ENCODE measurements at places on chromosomes 12 and 14.

- DNase-seq, result peak; percentile 41
Observed at GRCh38 chr12:84756961-84757360, 155.6 kb downstream of the SLC6A15 start.

- DNase-seq, result no peak
Observed at GRCh38 chr12:105467710-105468366, 137.3 kb downstream of the C12orf75 start.

DNA sequence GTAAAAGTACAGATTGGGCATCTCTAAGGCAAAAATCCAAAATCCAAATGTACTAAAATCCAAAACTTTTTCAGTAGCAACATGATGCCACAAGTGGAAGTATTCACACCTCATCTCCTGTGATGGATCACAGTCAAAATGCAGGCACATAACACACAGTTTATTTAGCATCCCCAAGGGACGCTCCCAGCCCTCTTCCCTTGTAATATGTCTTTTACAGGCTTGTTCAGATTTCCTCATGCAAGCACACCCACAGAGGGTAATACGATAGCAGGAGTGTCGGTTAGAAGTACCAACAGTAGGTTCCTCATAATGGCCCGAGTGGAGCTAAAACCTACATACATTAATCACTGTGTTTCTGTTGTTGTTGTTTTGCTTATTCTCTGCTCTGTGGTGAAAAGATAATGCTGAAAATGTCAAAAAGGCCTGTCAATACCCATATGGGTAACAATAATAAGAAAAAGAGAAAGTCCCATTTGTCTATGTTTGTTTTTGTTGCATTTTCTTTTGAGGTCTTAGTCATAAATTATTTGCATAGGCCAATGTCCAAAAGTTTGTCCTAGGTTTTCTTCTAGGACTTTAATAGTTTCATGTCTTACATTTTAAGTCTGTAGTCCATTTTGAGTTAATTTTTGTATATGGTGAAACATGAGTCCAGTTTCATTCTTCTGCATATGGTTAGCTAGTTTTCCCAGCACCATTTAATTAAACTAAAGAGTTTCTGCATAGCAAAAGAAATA, 133.1 kb downstream of the LRIG3 start:
- no peak for DNase-seq

GRCh38 chr12:106245767-106246166, 2.1 kb downstream of the CKAP4 start:
- peak; percentile 72 for DNase-seq

GRCh38 chr12:62767946-62768345, 167.0 kb downstream of the PPM1H start:
- no peak for DNase-seq

DNA sequence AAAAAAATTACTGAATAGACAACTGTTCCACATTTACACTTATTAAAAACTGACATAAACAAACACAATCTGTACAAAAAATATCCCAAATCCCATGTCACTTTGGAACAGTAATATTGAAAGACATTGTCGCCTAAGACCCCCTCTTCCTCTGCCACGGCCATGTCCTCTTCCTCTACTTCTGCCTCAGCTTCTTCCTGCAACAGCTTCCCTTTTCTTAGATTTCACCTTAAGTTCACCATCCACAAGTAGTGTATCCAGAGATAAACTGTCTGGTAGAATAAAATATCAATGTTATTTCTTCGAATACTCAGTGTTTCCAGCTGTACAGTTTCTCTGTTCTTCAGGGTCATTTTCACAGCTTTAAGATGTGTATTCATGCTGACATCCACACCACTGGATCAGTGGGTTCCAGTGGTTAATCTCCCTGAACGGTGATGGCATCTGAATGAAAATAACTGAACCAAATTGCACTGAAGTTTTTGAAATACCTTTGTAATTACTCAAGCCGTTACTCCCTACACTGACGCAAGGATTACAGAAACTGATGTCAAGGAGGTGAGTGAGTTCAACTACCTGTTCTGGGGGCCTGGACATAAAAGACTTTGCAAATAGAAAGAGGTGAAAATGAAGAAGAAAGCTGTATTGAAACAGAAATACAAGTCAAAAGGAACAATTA, 208.5 kb downstream of the C12orf50 start:
- DNase-seq, result peak; percentile 61

GRCh38 chr14:28703482-28703881, 63.1 kb upstream of the FOXG1 start:
- no peak for DNase-seq

DNA sequence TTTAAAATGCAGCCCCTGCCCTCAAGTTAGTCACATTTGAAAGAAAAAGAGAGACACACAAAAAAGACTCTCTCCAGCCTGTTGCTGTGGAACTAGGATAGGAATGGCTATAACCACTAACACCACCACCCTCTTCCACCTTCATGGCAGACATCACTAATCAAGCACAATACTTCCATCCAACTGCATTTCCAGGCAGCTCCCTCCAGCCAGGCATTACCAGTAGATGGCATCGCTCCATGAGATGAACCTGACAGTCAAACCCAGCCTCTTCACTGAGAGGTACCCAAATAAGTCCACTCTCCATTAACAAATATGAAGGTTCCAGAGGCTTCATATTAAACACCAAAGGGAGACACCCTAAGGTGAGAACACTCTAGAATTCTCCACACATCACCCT, 24.4 kb downstream of the SLC8B1 start:
- DNase-seq, result no peak

All from A172 (cell line).